ENCODE measurements at places on chromosomes 4 and X.

DNA sequence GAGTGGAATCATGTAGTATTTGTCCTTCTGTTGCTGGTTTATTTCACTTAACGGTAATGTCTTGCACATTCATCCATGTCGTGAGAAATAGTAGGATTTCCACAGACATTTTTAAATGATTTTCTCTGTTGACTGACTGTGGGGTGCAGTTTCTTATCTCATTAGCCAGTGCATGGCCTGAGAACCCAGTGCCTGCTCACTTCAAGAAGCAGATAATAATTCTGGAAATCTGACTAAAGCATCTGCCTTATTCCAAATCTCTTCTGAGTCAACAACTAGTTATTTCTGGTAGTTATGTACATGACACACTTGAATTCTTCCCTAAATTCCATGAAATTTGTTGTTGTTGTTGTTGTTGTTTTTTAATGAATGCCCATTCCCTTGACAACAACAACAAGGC is 77.6 kb downstream of the NPFFR2 start:
- no peak for DNase-seq

- no peak for DNase-seq
These were observed 44.1 kb upstream of the SEC24B start for GRCh38 chr4:109389369-109390114.

DNA sequence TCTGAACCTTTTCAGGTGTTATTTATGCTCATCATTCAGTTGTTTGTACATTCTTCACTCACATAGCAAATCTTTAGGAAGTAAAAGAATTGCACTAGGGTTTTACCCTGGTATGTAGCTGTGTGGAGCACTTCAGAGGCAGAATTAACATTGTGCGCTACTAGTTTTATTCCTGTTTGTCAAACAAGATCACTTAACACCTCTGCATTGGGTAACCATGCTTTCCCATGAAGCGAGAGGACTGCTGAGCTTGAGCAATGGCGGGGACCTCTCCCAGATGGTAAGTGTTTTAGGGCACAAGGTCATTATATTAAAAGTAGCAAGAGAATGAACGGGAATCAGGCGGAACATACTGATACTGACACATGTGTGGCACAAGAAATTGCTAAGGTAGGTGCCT is 59.2 kb downstream of the SHROOM3 start:
- DNase-seq = no peak

GRCh38 chr4:113979148-113979904 is at the start of gene ARSJ:
ARSJ (minus strand) TSS chr4:113979647; CDS start chr4:113978834, 813 bp downstream.
- peak; percentile 68 for DNase-seq

- no peak for DNase-seq
These were observed 261.8 kb downstream of the MID1IP1 start for GRCh38 chrX:39063037-39063436.

DNA sequence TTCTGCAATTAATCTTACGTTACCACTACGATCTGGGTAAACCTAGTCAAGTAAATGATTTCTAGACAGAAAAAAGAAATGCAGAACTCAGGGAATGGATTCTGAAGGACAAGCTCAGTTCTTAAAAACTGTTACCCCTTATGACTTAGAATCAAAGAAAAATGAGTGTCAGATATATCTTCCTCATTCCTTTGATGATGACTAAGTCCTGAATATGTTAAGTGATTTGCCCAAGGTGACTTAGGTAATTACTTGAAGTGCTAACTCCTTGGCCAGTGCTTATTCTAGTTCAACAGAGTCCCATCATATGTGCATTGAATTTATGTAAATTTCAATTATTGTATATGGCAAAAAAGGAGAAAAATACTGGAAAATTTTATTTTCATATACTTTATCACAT is 92.5 kb downstream of the PPEF1 start:
- DNase-seq = no peak

DNA sequence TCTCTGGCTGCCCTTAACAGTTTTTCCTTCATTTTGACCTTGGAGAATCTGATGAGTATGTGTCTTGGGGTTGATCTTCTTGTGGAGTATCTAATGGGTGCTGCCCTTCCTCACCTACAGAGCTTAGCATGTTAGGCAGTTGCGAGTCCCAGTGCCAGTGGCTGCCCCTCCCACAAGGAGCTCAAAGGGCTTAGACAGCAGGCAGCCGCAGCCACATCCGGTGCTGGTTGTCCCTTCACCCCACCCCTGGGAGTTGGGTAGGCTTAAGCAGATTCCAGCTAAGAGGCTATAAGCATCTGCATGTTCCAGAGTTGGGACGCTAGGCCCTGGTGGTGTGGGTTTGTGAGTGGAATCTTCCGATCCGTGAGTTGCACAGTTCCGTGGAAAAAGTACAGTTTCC is 322.1 kb upstream of the ARX start:
- no peak for DNase-seq

GRCh38 chr4:119585771-119586170 is 42.8 kb downstream of the PDE5A start:
- DNase-seq = peak; percentile 24

All from HS-5 (cell line).